ENCODE measurements at places on chromosomes 1 and 21.

DNA sequence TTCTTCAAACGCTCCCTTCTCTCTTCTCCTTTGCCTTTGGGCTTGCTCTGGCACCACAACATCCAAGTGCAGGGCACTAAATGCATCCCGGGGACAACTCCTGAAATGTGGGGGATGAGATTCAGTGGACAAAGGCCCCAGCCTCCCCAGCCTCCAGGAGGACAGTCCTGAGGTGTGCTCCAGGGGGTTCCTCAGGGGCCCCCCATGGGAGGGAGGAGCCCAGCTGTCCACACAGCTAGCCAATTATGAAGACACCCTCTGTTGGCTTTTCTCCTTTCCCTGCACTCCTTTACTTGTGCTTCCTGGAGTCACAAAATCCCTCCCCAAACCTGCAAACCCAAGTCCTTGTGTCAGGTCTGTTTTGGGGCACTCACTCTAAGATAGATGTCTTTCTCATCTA, 735.4 kb downstream of the PTPRU start:
- no peaks in the 10 kb centered on the region for H3K36me3 ChIP-seq
- no peak for DNase-seq
- H3K4me1 ChIP-seq, result no peaks in the 10 kb centered on the region
- H3K27ac ChIP-seq, result no peak overlapping the region

GRCh38 chr21:35502821-35503220, 453.7 kb upstream of the RUNX1 start:
- peaks cover 11% of the 10 kb centered on the region for H3K4me1 ChIP-seq
- H3K27me3 ChIP-seq, result peaks cover 26% of the 10 kb centered on the region
- no peaks in the 10 kb centered on the region for H3K36me3 ChIP-seq
- no peak for DNase-seq
- no peak overlapping the region for H3K27ac ChIP-seq

DNA sequence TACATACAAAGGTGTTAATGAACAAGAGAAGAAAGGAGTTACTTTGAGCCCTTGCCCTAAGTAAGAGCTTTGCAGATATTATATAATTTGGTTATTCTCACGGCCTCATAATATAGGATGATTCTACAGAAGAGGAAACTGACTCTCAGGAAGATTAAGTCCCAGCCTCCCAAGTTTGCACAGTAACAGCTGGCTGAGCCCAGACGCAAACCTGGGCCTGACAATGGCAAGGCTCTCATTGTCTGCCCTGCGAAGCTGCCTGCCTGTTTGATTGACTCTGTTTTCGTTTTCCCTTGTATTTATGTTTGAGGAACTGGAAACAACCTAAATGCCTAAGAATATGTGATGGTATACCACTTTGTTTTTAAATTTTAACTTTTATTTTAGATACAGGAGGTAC, 76.2 kb upstream of the PGBD5 start:
- no peak overlapping the region for H3K27ac ChIP-seq
- no peak for DNase-seq
- peaks cover 4% of the 10 kb centered on the region for H3K4me1 ChIP-seq
- peaks cover 7% of the 10 kb centered on the region for H3K27me3 ChIP-seq
- no peak overlapping the region for H3K4me3 ChIP-seq

DNA sequence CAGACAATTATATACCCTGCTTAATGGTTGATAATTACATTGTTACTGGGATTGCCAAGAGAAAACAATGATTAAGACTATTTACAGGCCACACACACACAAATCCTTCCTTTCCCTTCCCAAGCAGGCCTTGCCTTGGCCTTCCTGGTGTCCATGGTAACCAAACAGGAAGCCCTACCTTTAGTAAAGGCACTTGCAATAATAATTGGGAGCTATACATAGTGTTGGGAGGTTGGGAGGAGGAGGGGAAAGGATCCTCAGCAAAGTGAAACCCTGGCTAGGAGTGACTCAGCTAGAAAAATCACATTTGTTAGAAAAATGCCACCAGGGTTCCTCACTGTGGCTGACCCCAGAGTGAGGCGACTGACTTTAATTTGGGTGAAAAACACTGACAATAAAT, 122.3 kb upstream of the ADAR start:
- H3K27ac ChIP-seq, result no peak overlapping the region
- H3K36me3 ChIP-seq, result no peaks in the 10 kb centered on the region
- no peaks in the 10 kb centered on the region for H3K4me1 ChIP-seq
- peaks cover 21% of the 10 kb centered on the region for H3K27me3 ChIP-seq

All from activated B cell treated with CpG ODN at 0.5 μM for 24 hours (primary cell).